Urothelium cell line (cell line): ENCODE measurements at places on chromosomes 1 and 21.

DNA sequence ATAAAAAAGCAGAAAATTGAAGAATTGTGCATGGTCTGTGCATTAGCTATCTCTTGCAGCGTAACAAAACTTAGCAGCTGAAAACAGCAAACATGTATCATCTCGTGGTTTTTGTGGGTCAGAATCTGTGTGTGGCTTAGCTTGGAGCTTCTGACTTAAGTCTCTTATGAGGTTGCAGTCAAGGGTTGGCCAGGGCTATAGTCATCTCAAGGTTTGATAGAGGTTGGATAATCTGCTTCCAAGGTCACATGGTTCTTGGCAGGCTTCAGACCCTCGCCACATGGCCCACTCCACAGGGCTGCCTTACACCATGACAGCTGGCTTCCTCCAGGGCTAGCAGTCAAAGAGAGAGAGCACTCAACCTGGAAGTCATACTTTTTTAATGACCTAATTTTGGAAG is 35.9 kb downstream of the CNST start:
- DNase-seq = no peak

- peak; percentile 43 for DNase-seq
Measured at GRCh38 chr1:205588636-205589035, 43.2 kb downstream of the ELK4 start.

- DNase-seq = no peak
Measured at GRCh38 chr1:224668984-224669383, 52.9 kb downstream of the CNIH3 start.

DNA sequence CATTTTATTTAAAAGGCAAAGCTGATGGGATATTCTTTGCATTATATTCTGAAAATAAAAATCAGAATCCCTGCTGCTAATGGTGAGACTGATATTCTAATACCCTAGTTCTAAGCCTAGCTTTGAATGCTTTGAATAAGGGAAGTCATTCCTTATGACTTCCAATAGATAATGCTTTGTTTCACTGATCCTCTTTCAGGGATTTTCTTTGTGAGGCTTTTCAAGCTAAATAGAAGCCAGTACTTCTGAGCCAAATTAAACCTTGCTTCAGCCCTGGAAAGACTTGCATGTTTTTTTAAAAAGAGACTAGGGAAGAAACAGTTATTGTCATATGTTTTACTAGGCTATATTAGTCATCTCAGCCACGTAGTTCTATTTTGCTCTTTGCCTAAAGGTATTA is 68.5 kb upstream of the CACYBP start:
- DNase-seq = no peak

DNA sequence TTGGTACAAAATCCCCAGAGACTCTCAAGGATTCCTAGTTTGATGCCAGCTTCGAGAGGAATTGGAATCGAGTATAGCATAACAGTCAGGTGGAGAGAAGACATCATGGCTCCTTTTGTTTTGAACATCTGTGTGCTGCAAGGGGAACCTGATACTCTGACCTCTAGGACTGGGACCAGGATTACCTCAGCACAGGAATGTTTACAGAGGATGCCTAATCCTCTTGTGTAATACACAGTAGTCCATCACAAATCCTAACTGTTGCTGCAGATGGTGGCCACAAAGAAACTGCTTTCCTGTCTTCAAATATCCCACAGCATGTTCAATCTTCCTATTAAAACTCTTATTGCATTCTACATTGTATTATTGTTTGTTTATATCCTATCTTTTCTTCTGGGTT is 111.8 kb upstream of the PRMT6 start:
- DNase-seq = peak; percentile 11

DNA sequence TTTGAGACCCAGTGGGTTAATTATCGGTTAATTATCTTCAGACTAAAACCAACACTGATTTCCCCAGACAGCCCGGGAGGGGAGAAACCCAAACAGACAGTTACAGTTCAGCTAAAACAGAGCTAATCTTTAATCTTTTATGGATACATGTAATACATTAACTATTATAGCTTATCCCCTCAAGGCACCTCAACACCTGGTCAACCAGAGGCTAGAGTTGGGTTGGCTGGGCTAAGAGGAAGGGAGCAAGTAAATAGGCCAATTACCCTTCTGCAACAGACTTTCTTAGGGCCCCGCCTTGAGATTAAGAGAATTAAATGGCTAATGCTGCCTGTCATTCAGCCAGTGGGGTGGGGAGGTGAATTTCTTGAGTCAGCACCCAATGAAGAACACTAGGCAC is 6.6 kb upstream of the MED18 start:
- DNase-seq = no peak

DNA sequence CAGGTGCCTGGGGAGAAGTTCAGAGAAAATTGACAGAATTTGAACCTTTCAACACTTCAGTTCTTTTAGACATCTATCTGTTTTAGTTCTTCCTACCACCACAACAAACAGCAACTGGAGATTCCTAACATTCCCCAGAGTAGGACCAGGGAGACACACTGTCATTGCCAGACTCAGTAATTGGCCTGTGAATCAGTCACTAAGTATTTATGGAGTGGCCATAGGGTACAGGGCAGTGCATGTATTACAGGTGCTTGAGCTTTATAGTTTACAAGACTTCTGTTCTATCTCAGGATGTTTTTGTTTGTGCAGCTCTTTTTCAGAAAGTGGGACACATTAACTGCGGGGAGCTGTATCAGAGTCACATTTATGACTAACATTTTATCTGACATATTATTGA is 1.7 kb downstream of the CDC14A start:
- DNase-seq = peak; percentile 48

- no peak for DNase-seq
Measured at GRCh38 chr21:42358937-42359336, 7.4 kb downstream of the TFF1 start.

- no peak for DNase-seq
Measured at GRCh38 chr1:64848803-64849202, 103.9 kb downstream of the RAVER2 start.

GRCh38 chr1:46343351-46343695 is 2.7 kb downstream of the NSUN4 start:
- DNase-seq = no peak

DNA sequence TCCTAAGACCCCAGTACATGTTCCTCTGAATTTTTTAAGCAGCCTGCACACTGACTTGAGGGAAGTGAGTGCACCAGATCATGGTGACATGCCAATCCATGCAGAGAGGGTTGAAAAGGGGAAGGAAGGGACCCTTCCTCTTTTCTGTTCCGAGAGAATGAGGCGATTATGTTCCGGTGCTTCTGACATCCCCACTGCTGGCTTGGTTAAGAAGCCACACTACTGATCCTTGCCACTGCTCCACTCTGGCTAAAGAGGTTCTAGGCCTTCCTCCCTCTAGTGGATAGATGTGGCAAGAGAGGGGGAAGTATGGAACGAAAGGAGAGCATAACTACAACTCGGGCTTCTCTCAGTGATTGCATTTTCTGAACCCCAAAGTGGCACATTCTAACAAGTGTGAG is 1.8 kb upstream of the CYB5R1 start:
- peak; percentile 67 for DNase-seq

DNA sequence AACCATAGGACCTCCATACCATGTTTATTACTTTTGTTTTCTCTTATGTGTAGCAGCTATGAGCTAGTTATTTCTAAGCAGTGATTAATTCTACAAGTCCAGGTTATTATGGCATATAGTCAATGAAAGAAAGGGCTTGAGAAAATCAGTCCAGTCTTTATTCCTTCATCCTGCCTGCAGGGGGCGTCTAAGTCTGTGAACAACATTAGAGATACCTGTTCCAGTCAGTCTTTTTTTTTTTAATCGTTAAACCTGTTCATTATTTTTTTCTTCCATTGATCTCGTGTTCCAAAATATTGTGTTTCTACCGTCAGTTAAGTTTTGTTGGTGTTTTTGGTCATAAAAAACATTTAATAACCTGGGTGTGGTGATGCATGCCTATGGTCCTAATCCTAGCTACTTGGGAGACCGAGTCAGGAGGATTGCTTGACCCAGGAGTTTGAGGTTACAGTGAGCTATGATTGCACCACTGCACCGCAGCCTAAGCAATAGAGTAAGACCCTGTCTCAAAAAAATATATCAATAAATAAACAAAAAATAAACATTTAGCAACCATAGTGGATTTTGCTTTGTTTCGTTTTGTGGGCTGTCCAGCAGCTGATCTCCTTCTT is 29.4 kb upstream of the CD2 start:
- peak; percentile 50 for DNase-seq

DNA sequence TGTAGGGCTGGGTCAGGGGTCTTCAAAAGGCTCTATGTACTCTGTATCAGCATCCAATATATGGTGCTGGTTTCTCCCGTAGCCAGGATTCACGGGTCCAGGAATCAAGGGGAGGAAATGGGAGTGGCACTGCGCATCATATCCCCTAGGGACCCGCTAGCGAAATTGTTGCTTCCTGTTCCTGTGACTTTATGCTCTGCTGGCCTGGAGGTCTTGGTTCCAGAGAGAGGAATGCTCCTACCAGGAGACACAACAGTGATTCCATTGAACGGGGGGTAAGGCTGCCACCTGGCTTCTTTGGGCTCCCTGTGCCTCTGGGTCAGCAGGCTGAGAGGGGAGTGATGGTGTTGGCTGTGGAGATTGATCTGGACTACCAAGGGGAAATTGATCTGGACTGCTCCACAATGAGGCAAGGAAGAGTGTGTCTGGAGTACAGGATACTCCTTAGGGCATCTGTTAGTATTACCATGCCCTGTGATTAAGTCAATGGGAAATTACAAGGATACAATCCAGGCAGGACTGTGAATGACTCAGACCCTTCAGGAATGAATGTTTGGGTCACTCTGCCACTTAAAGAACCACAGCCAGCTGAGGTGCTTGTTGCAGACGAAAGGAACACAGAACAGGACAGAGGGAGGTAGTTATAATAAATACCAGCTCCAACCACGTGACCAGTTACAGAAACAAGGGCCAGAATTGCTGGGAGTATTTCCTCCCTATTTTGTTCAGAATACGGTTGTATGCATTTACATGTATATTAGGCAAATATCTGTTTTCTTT is 10.2 kb downstream of the SPSB1 start:
- peak; percentile 85 for DNase-seq

DNA sequence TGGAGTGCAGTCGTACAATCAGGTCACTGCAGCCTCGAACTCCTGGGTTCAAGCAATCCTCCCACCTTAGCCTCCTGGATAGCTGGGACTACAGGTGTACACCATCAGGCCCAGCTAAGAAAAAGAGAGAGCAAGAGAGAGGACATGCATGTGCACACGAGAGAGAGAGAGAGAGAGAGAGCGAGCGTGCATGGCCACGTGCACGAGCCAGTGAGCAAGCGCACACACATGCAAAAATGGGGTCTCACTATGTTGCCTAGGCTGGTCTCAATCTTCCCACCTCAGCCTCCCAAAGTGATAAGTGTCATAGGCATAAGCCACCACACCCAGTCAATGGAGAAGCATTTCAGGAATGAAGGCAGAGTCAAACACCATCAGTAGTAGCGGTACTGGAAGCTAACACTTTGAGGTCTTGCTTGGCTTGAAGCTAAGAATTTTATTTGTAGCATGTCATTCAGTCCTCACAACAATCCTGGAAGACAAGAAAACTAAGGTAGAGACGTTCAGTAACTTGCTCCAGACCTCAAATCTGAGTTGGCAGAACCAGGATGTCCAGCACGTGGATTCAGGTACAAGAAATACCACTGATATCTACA is 14.5 kb downstream of the GNB1 start:
- no peak for DNase-seq

GRCh38 chr1:243729956-243730355 is 120.1 kb downstream of the AKT3 start:
- no peak for DNase-seq
